Progenitor cell of endocrine pancreas (in vitro differentiated cells): ENCODE measurements at places on chromosomes 5 and 9. TPM values are rescaled to one million over a fixed set of nuclear protein-coding genes. Genes with fewer than 3 reads are reported as not detected.

Gene ZDHHC11
- 44.3 and 47.6 TPM in 2 replicates for total RNA-seq

DNA sequence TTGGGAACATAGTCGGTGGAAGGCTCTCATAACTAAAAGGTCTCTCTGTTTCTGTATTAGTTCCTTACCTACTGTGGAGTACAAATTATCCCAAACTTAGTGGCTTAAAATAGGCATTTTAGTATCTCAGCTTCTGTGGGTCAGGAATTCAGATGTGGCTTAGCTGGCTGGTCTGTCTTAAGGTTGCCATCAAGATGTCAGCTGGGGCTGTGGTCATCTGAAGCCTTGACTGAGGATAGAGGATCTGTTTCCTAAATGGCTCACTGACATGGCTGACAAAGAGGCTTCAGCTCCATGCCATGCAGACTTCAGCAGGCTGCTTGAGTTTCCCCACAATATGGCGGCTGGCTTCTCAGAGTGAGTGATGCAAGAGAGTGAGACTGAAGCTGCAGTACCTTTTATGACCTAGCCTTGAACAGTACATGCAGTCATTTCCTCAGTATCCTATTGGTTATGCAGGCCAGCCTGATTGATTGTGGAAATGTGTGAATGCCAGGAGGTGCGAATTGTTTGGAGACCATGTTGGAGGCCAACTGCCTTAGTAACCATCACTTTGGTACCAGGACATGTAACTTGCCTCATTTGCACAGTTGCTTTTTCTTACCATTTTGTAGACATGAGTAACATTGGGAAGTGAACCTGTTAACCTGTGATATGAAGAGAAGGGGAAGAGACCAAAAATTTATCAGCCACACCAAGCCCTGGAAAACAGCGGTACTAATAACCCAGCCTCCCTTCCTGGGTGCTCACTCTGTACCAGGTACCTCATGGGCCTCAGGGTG, 152.8 kb upstream of the IER5L start:
- DNase-seq = no peak

DNA sequence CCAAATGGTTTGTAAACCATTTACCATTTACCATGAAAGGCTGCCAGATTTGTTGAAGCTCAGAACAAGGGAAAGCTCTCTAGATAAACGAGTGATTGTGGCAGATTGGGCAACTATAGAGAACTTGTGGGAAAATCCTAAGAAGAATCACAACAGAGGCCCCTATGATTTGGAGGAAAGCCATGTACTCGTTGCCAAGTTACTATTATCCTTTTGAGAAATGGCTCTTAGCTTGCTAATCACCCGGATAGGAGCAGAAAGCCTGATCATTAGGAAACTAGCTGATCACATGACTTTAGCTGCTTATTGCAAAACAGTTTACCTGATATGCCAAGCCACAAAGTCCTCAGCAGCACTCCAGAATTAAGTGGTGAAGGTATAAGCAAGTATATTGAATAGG, 23.5 kb upstream of the ATG10 start:
- DNase-seq = no peak

Gene NRARP
- 24.0 and 27.1 TPM in 2 replicates for total RNA-seq

GRCh38 chr9:38285236-38285635, 107.3 kb upstream of the ALDH1B1 start:
- no peak for DNase-seq

GRCh38 chr5:57179262-57180200, 5.7 kb downstream of the GPBP1 start:
- no peak for DNase-seq

Gene NOTCH1
- 109 and 130 TPM in 2 replicates for total RNA-seq

Gene RUSC2
- total RNA-seq = 17.9 and 20.8 TPM in 2 replicates

DNA sequence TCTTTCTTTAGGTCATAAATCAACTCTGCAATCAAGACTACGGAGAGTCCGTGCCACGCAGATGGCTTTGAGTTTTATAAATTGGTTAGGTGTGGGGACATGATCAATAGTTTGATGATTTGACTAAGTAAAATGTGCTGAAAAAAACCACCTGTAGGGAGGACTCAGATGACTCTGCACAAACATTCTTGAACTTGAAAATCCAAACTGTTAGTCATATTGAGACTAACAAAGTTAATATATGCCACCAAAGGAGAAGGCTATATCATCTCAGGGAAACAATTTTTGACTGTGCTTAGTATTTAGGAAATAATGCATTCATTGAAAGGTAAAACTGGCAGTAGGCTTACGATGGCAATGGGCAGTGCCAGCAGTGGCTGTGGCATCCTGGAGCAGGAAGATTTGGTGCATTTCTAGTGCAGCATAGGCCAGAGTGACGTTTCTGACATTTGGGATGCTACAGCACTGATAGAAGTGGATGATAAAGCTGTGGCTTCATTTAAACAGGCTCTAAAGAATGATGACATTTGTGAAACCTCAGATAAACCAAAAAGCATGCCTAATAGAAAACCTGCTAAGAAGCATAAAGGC, 291.1 kb downstream of the MLLT3 start:
- no peak for DNase-seq

GRCh38 chr9:91795598-91796241, 154.3 kb downstream of the ROR2 start:
- no peak for DNase-seq
